ENCODE measurements at places on chromosomes 5 and 9. TPM values are rescaled to one million over a fixed set of nuclear protein-coding genes. Genes with fewer than 3 reads are reported as not detected.

DNA sequence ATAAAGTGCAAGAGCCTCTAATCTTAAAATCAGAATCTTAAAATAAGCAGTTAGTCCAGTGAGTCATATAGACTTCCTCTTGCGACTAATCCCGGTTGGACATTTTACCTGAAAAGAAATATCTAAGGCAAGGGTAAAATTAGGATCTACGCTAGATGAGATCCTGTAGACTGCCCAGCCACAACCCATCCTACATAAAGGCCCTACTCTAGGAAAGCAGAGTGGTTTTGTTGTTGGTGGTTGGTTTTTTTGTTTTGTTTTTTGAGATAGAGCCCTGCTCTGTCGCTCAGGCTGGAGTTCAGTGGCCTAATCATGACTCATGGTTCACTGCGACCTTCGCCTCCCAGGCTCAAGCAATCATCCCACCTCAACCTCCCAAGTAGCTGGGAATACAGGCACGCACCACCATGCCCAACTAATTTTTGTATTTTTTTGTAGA lies 6.9 kb downstream of the TSC1 start:
- H3K4me1 ChIP-seq = no peaks in the 10 kb centered on the region
- no peak overlapping the region for H3K4me3 ChIP-seq
- peaks cover 14% of the 10 kb centered on the region for H3K36me3 ChIP-seq
- DNase-seq = no peak

DNA sequence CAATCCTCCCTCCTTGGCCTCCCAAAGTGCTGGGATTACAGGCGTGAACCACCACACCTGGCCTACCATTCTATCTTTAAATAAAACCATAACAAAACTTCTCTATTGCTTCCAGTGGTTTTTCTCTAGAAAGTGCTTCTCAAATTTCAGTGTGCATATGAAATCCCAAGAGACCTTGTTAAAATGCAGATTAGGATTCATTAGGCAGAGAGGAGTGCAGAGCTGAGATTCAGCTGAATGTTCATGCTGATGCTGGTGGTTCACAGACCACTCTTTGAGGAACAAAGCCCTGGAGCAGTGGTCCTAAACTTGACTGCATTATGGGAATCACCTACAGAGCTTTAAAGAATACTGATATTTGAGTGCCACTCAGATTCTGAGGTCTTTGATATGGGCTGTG lies 28.2 kb downstream of the CARD6 start:
- H3K4me1 ChIP-seq = no peaks in the 10 kb centered on the region
- H3K27ac ChIP-seq = no peak overlapping the region
- H3K36me3 ChIP-seq = no peaks in the 10 kb centered on the region
- no peaks in the 10 kb centered on the region for H3K27me3 ChIP-seq
- no peak for DNase-seq

DNA sequence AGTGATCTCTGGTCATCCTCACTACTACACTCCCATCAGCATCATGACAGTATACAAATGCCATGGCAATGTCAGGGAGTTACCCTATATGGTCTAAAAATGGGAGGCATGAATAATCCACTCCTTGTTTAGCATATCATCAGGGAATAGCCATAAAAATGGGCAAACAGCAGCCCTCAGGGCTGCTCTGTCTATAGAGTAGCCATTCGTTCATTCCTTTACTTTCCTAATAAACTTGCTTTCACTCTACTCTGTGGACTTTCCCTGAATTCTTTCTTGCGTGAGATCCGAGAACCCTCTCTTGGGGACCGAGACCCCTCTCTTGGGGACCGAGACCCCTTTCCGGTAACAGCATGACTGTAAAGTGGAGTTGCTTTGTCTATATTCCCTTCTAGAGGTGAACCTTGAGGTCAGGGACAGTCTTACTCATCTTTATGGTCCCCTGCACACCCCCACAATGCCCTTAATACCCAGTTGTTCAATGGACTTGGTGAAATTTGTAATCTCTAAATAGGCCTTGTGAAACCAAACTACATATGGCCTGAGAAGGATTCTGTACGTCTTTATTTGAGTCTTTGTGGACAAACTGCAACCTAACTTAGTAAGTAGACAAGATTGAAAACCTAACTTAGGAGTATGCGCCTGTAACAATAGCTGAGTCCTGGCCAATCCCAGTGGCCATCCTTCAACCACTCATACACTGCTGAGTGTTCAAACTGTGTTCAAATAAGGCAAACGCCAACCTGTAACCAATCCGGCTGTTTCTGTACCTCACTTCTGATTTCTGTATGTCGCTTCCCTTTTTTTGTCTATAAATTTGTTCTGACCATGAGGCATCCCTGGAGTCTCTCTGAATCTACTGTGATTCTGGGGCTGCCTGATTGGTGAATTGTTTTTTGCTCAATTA lies 32.3 kb upstream of the UBTD2 start:
- H3K4me3 ChIP-seq = no peak overlapping the region
- H3K27me3 ChIP-seq = no peaks in the 10 kb centered on the region
- no peaks in the 10 kb centered on the region for H3K36me3 ChIP-seq
- H3K4me1 ChIP-seq = no peaks in the 10 kb centered on the region

GRCh38 chr5:112293587-112293986 lies 125.5 kb downstream of the EPB41L4A start:
- no peaks in the 10 kb centered on the region for H3K4me1 ChIP-seq
- no peak overlapping the region for H3K4me3 ChIP-seq
- H3K27me3 ChIP-seq = peaks cover 4% of the 10 kb centered on the region
- H3K36me3 ChIP-seq = no peaks in the 10 kb centered on the region
- H3K27ac ChIP-seq = no peak overlapping the region
- no peak for DNase-seq

- no peaks in the 10 kb centered on the region for H3K4me1 ChIP-seq
- H3K36me3 ChIP-seq = no peaks in the 10 kb centered on the region
- H3K27me3 ChIP-seq = peaks cover 4% of the 10 kb centered on the region
- no peak overlapping the region for H3K27ac ChIP-seq
These were observed 88.0 kb downstream of the TRIO start for GRCh38 chr5:14231156-14231555.

DNA sequence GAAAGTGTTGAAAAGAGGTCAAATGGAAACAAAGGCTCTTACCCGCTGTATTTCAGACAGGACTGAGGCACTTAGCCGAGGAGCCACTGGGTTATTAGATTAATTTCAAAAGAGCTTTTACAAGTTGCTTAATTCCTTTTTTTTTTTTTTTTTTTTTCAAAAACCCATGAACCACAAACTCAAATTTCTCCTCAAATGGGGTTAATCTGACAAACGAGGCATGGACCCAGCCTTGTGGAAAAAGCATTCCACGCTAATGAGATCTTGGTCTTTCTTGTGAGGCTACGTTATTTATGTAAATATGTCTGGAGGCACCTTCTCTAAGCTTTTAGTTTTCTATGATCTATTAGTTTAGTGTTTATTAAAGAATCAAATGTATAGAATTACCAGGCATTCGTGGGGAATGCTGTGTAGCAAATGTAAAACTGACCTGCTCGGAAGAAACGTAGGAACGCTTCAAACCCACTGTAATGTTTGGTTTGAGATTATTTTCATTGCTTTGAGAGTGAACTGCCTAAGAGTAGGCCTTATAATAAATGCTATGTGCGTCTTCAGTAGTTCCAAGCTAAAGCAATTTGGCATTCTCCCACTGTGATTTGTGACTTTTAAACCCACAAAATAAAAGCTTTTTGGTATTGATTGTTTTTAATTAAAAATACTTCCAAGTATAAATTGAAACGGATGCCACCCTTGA lies 134.7 kb downstream of the CDH6 start:
- no peak for DNase-seq
- no peaks in the 10 kb centered on the region for H3K36me3 ChIP-seq
- no peaks in the 10 kb centered on the region for H3K4me1 ChIP-seq
- no peak overlapping the region for H3K4me3 ChIP-seq
- H3K27ac ChIP-seq = no peak overlapping the region

GRCh38 chr9:103991001-103991400 lies 103.1 kb upstream of the SMC2 start:
- DNase-seq = no peak
- no peaks in the 10 kb centered on the region for H3K4me1 ChIP-seq
- H3K27me3 ChIP-seq = no peaks in the 10 kb centered on the region
- H3K27ac ChIP-seq = no peak overlapping the region
- H3K36me3 ChIP-seq = no peaks in the 10 kb centered on the region

The ZNF879 gene
- 1.7 TPM for polyA plus RNA-seq

The SPOCK1 gene
- not detected for polyA plus RNA-seq

GRCh38 chr9:36976371-36977030 lies 57.6 kb downstream of the PAX5 start:
- no peaks in the 10 kb centered on the region for H3K4me1 ChIP-seq
- peaks cover 4% of the 10 kb centered on the region for H3K27me3 ChIP-seq
- no peak overlapping the region for H3K27ac ChIP-seq
- H3K36me3 ChIP-seq = no peaks in the 10 kb centered on the region
- no peak for DNase-seq

The HTR1A gene
- polyA plus RNA-seq = not detected

DNA sequence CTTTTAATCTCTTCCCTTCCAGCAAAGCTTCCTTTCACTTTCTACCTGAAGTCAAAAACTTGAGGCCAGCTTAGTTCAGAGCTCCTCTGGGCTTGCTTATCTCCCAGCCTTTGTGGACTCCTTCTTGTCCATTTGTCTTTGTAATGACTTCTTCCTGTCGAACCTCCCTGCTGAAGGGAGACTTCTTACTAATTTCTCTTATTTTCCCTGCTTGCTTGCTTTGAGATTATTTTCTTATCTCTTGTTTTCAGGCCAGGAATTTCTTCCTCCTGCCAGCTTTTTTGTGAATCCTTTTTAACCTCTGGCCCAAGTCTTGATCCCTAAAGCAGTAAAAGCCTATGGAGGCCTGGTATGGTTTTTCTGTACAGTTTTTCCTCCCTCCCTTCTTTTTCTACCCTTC lies 46.8 kb upstream of the DHFR start:
- H3K27me3 ChIP-seq = no peaks in the 10 kb centered on the region
- peaks cover 6% of the 10 kb centered on the region for H3K36me3 ChIP-seq
- no peak overlapping the region for H3K4me3 ChIP-seq
- no peak overlapping the region for H3K27ac ChIP-seq
- H3K4me1 ChIP-seq = peaks cover 4% of the 10 kb centered on the region
- no peak for DNase-seq

DNA sequence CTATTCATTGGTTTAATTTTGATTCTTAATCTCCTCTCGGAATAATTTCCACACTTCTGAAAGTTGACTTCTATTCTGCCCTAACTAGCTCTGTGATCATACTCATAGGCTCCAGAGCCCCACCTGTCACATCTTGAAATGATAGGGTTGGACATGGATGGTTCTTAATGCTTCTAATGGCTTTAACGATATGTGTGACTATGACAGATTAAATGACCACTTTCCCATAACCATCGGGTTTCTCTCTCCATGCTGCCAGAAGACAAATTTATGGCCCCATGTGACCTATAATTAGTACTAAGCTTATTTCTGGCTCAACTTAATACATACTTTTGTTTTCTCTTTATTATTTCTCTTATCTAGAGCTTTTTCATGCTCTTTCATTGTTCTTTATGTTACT lies 251.1 kb upstream of the TUT7 start:
- H3K4me3 ChIP-seq = no peak overlapping the region
- H3K27ac ChIP-seq = no peak overlapping the region
- H3K27me3 ChIP-seq = no peaks in the 10 kb centered on the region
- no peaks in the 10 kb centered on the region for H3K36me3 ChIP-seq
- H3K4me1 ChIP-seq = no peaks in the 10 kb centered on the region

DNA sequence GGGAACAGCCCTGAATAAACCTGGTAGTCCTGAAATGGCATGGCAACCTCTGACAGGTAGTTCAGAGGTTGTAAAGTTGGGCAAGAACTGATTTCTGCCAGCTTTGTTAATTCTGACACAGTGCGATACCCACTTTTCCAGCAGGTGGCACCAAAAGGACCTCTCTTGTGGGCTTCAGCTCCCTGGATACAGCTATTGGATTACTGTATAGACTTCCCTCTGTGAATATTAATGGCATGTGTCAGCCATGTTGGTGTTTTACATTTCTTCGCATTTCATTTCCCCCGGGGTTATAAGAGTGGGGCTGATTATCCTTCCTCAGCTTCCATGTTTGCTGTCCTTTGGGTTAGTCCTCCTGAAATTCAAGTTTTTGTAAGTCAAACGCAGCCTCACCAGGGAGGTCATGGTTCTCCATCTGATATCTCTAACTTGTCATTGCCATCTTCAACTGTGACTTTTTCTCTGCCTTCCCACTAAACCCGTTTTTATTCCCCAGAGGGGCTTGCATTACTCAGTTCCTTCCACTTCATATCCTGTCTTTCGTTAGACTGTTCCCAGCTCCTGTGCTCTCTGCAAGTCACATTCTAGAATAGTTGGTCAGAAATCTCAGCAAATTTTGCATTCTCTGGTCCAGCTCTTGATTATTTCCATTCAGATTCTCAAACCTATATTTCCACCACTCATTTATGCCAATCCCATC lies 135.6 kb downstream of the LIFR start:
- H3K27ac ChIP-seq = no peak overlapping the region
- no peaks in the 10 kb centered on the region for H3K36me3 ChIP-seq
- no peaks in the 10 kb centered on the region for H3K4me1 ChIP-seq
- H3K4me3 ChIP-seq = no peak overlapping the region
- no peak for DNase-seq
- peaks cover 3% of the 10 kb centered on the region for H3K27me3 ChIP-seq

DNA sequence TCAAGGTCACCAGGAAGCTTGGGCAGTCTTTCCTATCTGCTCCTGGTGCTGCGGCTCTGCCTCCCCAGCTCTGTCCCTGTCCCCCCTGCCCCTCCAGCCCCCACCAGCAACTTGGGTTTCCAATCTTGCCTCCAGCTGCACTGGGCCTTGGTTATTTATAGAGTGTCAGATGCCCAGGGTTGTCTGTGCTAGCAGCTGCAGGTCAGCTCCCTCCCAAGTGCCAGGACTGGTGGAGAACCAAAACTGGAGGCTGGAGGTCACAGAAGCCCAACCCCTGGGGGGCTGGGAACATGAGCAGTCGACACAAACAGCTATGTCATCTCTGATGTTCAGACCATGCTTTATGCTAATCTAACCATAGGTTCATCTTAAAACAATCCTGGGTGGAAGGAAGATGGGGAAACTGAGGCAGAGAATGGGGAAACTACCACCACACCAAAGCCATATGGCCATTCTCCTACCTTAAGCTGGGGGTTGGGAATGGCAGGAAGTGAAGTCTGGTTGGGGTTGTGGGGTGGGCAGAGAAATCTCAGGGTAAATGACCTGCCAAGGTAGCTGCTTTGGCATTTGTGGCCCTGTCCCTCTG lies 1.7 kb downstream of the TPM2 start:
- no peak overlapping the region for H3K4me3 ChIP-seq
- H3K27ac ChIP-seq = no peak overlapping the region
- no peaks in the 10 kb centered on the region for H3K27me3 ChIP-seq
- H3K36me3 ChIP-seq = no peaks in the 10 kb centered on the region

DNA sequence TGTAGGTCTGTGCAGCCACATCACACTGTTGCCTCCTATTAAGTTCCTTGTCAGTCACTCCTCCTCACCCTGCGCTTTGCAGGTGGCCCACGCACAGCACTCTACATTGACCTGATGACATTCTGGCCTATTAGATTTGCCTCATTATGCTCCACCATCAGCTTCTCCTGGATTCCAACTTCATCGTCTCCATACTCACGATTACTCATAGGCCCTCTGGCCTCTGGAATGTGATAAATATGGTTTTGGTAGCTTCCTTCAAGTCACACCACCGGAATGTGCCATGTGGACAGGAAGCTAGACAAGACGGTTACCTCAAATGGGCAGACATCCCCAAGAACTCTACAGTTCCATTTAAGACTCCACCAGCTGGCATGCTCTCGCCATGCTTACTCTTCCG lies 158.0 kb upstream of the LHFPL2 start:
- H3K27ac ChIP-seq = no peak overlapping the region
- no peaks in the 10 kb centered on the region for H3K4me1 ChIP-seq
- H3K36me3 ChIP-seq = no peaks in the 10 kb centered on the region
- H3K27me3 ChIP-seq = no peaks in the 10 kb centered on the region

The CD72 gene
- 1.1 TPM for polyA plus RNA-seq

- no peak overlapping the region for H3K4me3 ChIP-seq
- H3K4me1 ChIP-seq = no peaks in the 10 kb centered on the region
- no peaks in the 10 kb centered on the region for H3K36me3 ChIP-seq
- no peaks in the 10 kb centered on the region for H3K27me3 ChIP-seq
- no peak for DNase-seq
These were observed 612.8 kb downstream of the CSNK1G3 start for GRCh38 chr5:124124711-124125229.

All from CD4-positive, CD25-positive, alpha-beta regulatory T cell (primary cell).